GM23248 (cell line): ENCODE measurements at places on chromosomes 16 and 17.

- DNase-seq, result no peak
Observed at GRCh38 chr17:71455219-71455618, 665.6 kb upstream of the SOX9 start.

DNA sequence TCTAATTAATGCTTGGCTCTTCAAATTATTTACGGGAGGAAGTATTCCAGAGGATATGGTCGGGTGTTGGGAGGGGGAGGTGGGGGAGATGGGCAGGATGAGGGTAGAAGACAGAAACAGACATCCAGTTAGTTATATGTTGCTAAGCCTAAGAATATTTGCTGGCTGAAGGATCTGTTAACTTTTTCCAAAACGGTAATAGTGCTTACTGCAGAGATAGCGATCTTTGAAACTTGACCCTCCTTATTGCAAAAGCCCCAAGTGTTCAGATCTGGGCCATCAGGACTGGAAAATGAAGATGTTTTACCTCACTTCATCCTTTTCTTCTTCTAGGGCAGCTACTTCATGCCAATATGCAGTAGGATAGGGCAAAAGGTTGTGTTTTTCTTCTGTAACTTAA lies 27.0 kb upstream of the MMD start:
- peak; percentile 73 for DNase-seq

GRCh38 chr16:14423344-14423743 lies 206.7 kb downstream of the PARN start:
- peak; percentile 27 for DNase-seq

DNA sequence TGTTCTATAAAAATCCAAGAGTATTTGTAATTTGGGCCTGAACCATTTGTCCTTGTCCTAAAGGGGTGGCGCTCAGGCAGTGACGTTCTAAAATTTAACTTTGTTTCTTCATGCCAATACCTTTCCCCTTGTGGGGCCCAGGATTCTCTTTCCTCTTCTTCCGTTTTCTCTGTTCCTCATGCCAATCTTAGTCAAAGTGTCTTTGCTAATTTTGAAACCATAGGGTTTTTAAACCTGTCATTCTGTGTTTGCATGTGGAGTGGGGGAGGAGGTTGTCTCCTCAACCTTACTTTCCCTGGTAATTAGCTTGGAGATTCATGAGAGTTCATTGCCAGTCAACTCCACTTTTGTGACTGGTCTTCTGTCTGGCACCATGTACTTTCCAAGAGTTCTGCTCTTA lies 337.1 kb downstream of the MAF start:
- DNase-seq, result no peak

DNA sequence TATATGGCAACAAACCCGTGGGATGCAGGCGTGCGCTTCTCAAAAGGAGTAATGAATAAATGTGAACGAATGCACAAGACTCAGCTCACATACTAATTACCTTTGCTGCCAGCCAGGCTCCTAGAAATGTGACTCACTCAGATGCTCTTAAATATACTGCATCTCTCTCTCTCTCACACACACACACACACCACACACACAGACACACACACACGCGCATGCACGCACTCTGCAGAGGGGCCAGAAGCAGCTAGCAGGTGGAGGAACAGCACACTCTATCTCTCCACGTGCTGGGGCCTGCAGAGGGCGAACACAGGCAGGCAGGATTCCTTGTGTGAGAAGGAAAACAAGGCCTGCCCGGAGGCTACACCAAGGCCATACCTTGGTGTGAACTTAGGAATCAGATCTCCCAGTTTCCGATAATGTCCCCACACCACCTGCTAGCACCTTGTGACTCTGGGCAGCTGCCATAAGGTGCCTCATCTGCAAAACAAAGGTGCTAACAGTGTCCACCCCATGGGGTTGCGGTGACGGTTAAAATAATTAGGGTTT lies 5.3 kb downstream of the GPRC5B start:
- DNase-seq, result peak; percentile 21

DNA sequence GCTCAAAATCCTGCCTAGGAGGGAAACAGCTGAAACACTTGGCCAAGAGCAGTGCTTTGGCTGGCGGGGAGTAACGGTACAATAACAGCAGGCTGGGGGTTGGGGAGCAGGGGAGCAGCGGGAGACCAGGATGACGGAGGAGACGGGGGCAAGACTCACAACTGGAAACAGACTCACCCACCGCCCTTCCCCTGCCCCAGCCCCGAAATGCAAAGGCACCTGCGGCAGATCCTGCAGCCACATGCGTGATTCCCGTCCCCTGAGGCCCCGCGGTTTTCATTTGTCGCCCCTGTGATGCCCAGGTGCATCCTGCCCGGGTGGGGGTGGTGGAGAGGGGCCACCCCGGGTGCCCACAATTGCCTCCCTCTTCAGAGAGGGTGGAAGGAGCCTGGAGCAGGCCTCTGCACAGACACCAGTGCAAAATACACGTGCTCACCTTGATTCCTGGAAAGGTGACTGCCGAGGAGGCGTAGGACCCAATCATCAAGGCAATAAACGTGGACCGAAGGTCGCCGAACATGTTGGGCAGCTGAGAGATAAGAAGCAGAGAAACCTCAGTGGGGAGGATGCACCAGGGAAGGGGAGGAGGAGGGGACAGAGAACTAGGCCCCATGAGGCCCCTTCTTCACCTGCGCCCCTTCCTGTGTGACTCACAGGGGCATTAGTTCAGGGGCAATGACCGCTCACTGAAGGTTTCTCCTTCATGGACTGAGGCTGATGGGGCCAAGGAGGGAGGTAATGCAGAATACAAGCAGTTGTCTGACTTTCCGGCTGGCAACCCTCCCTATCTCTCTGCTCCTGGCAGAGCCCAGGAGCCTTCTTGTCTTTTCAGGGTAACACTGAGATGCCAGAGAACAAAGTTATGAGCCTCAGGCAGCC lies 30.4 kb upstream of the PITPNA start:
- DNase-seq, result no peak

GRCh38 chr17:29145289-29146073 lies 34.7 kb downstream of the MYO18A start:
- peak; percentile 88 for DNase-seq

- no peak for DNase-seq
Observed at GRCh38 chr16:8621222-8621571, 301 bp upstream of the METTL22 start.

GRCh38 chr17:30952638-30953393 lies 18.0 kb upstream of the RNF135 start:
- DNase-seq, result no peak

DNA sequence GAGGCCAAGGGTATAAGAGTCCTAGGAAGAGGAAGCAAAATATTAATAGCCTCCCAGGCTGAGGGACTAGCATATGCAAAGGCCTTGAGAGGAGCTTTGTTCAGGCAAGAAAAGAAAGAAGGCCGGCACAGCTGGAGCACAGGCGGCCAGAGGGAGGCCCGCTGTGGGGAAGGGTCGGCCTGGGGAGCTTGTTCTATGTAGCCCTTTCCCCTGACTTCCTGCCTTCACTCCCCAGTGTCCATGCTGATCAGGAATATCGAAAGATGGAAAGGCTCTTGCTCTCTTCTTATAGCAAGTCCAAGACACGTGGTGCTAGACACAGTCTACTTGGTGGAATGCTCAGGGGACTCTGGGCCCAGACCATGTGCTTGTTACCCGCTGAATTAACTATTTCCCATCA lies 27.4 kb upstream of the HAS3 start:
- no peak for DNase-seq

DNA sequence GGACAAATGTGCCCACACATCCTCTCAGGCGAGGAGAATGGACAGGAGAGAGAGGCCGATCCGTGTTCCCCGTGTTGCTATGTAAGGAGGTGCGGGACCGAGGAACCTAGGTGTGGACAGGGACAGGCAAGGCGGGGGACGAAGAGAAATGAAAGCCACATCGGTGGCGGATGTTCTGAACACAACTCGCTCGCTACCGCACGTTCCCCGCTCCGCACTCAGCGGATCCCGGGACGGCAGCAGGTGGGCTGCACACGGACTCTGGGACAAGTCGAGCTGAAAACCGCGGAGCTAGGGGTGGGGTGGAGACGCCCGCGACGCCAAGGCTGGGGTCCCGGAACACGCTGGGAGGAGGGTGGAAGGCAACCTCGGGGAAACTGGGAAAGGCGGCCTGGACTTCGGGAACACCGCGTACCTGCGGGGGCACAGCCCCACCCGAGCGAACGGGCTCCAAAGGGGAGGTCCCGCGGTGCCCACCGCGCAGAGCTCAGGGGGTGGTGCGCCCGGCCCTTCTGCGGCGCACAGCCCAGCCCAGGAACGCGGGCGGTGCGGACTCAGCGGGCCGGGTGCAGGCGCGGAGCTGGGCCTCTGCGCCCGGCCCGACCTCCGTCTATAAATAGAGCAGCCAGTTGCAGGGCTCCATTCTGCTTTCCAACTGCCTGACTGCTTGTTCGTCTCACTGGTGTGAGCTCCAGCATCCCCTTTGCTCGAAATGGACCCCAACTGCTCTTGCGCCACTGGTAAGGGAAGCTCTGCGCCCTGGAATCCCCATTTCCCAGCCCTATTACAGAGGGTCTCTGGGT lies at the start of gene MT1E:
Gene MT1E (plus strand): TSS at position 642 of the 803 bp plus-strand sequence. CDS start 71 bp downstream, at position 713.
- peak; percentile 97 for DNase-seq

GRCh38 chr17:48543854-48544348 lies 1.0 kb downstream of the HOXB2 start:
- no peak for DNase-seq

- DNase-seq, result peak; percentile 87
Observed at GRCh38 chr17:1709971-1710806, at the start of gene TLCD2. TSS of gene TLCD2 (minus strand) at chr17:1710377. CDS start at chr17:1710242, 135 bp downstream.

GRCh38 chr17:13776027-13776551 lies 174.4 kb upstream of the HS3ST3A1 start:
- DNase-seq, result peak; percentile 48

GRCh38 chr17:27906226-27906580 lies 13.0 kb upstream of the LYRM9 start:
- no peak for DNase-seq

- peak; percentile 32 for DNase-seq
Observed at GRCh38 chr17:61247439-61247838, 152.2 kb upstream of the TBX2 start.

GRCh38 chr16:22879466-22879865 lies 65.5 kb downstream of the HS3ST2 start:
- DNase-seq, result no peak
